Stimulated activated CD8-positive, alpha-beta memory T cell treated with anti-CD3 and anti-CD28 coated beads, Interleukin-2, amount 100 ng/mL, for 1 hour (primary cell): ENCODE measurements at places on chromosomes 13 and 19.

DNA sequence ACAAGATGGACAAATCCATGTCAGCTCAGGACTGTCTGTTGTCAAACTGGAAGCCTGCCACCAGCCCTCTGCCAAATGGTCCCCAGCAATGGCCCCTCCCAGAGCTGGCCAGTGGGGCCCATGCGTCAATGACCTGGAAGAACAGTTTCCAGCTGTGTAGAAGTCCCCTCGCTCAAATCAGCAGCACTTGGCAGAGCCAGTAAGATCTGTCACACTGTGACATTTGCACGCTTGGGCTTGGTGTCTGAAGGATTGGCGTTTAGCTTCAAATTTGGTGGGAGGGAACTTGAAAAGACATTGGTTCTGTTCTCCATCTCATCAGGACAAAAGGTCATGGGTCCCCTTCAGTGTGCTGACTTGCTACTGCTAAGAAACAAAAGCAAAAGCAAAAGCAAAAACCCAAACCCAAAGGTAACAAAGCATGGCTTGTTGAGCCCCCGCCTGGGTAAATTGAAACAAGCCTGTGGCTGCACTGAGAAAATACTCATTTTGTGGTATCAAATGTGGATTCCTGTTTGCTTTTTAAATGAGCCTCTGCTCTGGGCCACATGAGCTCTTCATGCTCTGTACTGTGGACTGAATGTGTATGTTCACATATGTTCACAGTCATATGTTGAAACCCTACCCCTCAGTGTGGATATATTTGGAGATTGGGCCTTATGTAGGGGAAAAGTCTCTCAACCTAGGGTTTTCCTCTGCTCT is 253.6 kb upstream of the MAB21L1 start:
- no peak for DNase-seq

DNA sequence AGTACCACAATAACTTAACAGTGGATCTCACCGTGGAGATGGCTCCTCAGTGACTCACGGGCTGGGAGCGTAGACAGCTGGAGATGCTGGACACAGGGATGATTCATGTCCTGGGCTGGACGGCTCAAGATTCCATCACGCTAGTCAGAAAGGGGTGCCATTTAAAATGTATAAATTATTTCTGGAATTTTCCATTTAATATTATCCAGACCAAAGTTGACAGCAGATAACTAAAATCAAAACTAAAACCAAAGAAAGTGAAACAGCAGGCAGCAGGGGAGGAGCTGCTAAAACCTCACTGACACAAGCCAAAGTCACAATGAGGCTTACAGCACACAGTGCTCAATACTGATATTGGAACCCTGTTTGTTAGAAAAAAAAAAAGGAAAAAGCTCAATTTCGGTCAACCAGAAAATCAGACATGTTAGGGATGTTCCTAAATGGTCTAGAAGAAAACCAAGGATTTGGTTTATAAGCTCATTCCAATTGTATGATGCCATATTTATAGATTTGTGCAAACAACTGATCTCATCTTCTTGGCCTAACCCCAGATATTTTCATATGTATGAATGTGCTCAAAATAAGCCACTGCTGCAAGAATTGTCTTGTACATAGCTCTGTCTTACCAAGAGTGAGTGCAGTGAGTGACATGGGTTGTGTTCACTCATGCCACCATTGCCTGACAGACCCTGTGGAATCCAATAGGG is 111.8 kb downstream of the SACS start:
- DNase-seq: no peak

- no peak for DNase-seq
Observed at GRCh38 chr13:76894401-76895110, 8.4 kb upstream of the KCTD12 start.

- DNase-seq: no peak
Observed at GRCh38 chr13:40127476-40127875, 472.0 kb downstream of the COG6 start.

GRCh38 chr19:14476327-14476672 is 1.1 kb upstream of the PTGER1 start:
- no peak for DNase-seq

DNA sequence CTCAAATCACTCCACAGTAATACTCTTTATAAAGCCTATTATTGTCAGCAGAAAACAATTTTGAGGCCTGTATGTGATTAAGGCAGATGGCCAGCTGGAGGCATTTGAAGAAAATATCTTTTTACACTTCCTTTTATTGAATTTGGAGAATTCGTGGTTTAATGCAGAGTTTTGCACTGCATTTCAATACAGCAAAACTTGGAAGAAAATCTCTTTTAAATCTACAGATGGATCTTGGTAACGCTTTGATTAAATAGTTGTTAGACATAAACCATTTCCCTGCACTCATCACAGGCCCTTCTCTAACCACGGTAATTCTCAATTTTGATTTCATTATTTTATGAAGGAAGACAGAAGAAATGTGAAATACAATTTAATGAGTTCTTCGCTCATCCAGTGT is 185.7 kb downstream of the RFC3 start:
- DNase-seq: no peak

DNA sequence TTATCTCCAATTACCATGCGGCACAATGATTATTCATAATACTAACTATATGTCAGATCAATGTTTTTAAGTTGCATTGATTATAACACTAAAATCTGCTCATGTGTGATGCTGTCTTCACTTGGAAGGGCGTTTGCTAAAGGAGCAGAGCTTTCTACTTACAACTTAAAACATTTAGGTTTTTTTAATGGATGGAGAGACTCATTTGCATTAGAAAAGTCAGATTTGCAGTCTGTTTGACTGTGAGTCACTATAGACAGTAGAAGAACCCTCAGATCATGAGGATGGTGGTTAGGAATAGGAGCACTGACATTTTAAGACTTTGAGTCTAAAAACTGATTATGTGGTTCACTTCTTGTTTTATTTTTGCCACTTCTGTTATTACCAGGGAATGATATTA is 364.6 kb downstream of the HS6ST3 start:
- no peak for DNase-seq

DNA sequence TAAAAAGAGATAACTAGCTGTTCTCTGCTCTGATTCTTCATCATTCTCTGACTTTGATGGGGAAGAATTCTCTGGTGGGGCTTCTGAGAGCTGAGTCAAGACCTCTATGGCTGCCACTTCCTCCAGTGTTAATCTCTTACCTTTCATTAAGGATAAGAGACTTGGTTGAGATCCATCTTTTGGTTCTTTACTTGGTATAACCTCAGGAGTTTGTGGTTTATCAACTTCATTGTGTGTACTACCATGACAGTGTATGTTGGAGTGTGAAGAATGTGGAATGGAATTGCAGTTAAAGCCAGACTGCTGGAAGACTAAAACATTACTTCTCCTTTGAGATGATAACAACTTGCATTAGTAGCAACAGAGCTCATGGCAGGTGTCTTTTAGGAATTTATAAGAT is 222.0 kb downstream of the SLITRK5 start:
- no peak for DNase-seq

DNA sequence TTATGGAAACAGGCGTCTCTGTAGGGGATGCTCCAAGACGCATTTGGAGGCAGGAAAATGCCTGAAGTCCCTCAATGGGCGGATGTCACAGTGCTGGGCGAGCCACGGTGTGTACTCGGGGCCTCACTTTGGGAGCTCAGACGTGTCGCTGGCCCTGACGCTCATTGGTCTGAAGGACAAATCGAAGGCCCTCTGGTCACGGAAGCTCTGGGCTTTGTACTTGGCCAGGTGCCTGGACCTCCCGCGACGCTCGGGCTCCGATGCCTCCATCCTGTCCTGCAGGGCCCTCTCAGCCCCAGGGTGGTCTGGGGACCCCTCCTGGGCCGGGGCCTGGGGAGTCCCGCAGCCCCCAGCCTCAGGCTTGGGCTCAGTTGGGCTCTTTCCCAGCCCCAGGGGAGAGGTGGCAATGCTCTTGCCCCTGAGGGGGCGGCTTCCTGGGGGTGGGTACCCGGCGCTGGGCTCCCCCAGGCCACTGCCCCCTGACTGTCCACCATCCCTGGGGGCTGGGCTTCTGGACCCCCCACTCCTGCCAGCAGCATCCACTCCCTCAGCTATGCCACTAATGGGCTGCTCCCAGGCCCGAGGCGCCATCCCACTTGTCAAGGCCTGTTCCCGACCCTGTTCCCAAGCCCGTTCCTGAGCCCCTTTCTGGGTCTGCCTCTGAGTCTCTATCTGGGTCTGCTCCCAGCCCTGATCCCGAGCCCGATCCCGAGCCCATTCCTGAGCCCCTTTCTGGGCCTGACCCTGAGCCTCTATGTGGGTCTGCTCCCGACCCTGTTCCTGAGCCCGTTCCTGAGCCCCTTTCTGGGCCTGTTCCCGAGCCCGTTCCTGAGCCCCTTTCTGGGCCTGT is 39.5 kb upstream of the GRTP1 start:
- no peak for DNase-seq

GRCh38 chr13:20828539-20829364 is 55.0 kb upstream of the EEF1AKMT1 start:
- no peak for DNase-seq

- DNase-seq: no peak
Observed at GRCh38 chr19:13926715-13927114, 11.5 kb downstream of the PODNL1 start.

GRCh38 chr13:105915146-105915850 is 620.2 kb downstream of the EFNB2 start:
- no peak for DNase-seq

GRCh38 chr13:98405107-98405571 is 171.8 kb downstream of the STK24 start:
- no peak for DNase-seq

- no peak for DNase-seq
Observed at GRCh38 chr13:98172590-98173422, 4.3 kb downstream of the RNF113B start.

DNA sequence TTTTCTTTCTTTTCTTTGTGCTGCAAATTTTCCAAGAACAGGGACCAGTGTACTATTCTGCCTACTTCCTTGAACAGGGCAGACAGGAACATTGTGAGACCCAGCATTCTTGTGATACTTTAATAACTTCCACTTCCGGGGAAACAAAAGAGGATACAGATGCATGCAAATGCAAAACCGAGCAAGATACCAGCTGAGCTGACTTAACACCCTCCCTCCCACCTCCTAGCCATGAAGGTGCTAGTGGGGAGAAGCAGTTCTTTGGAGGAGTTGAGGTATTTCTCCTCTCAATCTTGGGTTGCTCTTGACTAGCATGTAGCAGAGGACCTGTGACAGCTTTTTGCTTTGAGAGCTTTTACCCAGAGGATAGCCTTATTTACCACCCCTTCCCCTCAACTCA is 111.2 kb downstream of the KLF5 start:
- DNase-seq: no peak

GRCh38 chr19:29445246-29445645 is 80.5 kb upstream of the VSTM2B start:
- DNase-seq: no peak

GRCh38 chr19:13483215-13483614 is 23.1 kb downstream of the CACNA1A start:
- no peak for DNase-seq

DNA sequence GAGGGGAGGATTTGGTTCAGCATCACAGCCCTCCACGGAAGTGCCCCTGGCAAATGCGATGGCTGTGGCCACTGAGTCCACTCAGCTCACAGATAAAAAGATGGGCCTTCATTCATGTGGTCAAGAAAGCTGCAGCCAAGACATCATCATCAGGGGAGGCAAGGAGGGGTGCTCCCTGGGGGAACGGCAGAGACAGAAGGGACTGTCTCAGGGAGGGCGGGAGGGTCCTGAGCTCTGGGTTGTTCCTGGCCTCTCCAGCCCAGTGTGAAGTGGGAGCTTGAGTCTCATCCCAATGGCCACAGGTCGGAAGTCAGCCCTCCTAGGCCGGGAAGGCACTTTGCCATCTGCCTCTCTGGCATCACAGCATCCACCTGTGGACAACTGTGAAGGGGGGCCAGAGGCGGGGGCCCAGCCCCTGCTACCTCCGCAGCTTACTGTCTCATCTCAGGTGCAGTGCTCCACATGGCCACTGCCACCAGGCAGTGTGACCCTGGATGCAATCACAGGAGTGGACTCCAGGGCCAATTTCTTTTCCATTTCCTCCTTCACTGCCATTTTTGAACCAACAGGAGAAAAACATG is 137.8 kb upstream of the SOX1 start:
- no peak for DNase-seq

GRCh38 chr19:45529420-45529785 is 22.1 kb downstream of the VASP start:
- DNase-seq: no peak
